ENCODE measurements at places on chromosomes 1 and 21. TPM values are rescaled to one million over a fixed set of nuclear protein-coding genes. Genes with fewer than 3 reads are reported as not detected.

DNA sequence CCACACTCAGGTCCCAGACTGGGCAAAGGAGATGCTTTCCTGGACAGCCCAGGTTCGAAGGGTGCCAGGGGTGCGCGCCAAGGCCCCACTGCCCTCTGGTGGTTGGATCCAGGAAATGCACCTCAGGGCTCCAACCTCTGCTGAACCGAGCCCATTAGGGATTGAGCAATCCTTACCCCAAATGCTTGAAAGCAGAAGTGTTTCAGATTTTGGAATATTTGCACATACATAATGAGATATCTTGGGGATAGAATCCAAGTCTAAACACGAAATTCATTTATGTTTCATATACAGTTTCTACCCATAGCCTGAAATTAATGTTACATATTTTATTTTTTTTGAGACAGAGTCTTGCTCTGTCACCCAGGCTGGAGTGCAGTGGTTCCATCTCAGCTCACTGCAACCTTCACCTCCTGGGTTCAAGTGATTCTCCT, 57.4 kb downstream of the SLC9A1 start:
- peak; percentile 66 for DNase-seq

- no peak for DNase-seq
Observed at GRCh38 chr1:218494449-218494852, 149.3 kb downstream of the TGFB2 start.

- no peak for DNase-seq
Observed at GRCh38 chr1:51963592-51964308, 26.8 kb downstream of the RAB3B start.

DNA sequence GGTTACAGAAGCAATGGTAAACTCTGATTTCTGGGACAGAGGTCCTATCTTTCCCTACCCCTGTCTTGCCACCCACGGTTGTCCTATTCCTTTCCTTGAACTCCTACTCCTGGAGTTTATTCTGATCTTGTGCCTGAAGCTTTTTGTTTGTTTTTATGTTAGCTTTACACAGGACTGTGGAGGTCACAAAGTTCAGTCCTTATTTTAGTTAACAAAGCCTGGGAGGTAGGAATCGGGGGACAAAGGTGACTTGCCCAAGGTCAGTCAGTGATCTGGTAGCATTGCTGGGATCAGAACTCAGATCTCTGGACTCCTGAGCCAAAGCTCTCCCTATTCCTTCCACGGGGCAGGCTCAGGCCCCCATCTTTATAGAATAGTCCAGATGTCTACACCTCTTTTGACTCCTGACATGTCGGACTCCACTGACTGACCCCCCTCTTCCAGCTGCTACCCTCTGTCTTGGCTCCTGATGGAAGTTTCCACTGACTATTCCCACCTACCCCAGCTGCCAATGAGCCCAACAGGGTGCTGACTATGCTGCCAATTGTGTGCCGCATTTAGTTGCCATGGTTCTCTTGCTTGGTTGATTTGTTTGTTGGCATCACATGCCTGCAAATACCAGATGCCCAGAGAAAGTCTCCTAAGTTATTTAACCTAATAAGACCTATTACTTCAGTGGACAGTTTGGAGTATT, 9.9 kb downstream of the F5 start:
- no peak for DNase-seq

DNA sequence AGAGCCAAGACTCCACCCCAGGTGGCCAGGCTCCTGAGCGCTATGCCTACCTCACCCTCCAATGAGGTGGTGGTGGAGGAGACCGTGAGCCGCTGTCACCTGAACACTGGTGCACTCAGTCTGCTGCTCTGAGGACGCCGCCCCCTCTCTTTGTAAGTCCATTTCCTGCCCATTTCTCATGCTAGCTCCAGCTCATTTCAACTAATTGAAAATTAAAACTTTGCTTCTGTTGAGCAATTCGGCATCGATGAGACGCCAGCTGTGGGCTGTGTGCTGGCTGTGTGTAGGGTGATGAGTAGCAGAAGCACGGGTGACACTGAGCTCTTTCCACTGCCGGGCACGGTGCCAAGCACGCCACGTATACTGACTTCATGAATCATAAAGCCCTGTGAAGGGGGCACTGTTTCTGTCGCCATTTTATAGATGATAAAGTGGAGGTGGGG, 11.2 kb downstream of the TNFRSF1B start:
- no peak for DNase-seq

- no peak for DNase-seq
Observed at GRCh38 chr1:74057719-74058118, 140.3 kb downstream of the LRRIQ3 start.

DNA sequence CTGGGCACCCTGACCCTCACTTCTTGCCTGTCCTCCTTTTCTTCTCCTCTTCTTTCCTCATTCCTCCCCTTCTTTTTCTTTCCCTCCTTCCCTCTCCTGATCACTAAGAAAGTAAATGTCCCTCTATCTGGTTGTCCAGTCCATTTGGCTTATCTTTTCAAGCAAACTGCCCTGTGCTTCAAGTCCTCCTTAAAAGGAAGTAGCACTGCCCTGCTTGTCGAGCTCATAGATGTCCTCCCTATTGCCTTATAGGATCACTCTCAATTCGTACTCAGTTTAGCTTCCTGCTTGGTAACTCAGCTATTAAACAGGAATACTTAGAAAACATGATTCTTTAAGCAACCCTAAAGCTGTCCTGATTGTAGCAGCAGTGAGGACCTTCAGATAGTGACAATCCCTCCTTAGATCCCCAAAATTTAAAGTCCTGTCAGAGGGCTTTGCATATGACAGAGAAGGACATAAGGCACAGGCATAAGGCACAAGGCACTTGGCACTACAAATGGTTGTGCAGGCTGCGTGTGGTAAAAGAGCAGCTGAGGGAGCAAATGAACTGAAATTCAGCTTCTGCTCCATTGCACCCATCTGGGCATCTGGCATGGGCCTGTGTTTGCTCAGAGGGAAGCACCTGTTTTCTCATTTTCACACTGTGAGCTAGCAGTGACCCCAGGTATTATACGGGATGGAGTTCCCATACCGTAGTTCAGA, 26.1 kb upstream of the SLAMF6 start:
- DNase-seq: no peak

DNA sequence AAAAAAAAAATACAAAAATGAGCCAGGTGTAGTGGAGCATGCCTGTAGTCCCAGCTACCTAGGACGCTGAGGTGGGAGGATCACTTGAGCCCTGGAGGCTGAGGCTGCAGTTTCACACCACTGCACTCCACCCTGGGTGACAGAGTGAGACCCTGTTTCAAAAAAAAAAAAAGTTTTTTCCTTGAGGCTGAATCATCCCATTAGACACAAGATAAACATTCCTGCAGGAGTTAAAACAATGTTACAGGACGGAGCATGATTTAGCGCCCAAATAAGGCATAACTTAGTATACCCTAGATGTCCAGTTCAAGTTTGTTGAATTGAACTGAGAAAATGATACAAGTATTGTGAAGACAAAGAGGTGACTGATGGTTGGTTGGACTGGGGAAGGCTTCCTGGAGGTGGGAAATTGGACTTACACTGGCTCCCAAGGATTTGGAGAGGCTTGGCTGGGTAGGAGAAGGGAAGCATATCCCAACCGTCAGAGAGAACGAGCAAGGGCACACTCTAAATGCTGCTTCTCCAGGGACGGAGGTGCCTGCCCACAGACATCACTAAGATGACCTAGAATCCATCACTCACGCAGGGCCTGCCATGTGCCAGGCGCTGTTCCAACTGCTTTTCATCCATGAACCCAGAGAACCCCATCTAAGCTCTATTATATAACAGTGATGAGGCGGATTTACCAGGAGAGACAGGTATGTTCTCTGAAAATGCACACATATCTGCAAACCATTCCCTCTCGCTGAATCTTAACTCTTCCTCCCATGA, 610.6 kb downstream of the KIF26B start:
- DNase-seq: no peak

DNA sequence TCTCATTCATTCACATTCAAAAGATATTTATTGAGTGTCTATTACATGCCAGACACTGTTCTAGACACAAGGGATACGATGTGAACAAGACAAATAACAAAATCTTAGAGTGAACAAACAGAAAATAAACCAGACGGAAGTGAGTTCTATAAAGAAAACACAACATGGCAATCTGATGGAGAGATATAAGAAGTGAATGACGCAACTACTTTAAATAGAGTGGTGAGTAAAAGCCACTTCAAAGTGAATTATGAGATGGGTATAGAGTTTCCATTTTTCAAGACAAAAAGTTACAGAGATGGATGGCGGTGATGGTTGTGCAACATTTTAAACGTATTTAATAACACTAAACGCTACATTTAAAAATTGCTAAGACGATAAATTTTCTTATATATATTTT, 75.4 kb downstream of the CEP170 start:
- no peak for DNase-seq

- no peak for DNase-seq
Observed at GRCh38 chr1:179077396-179077795, 4.5 kb upstream of the TOR3A start.

DNA sequence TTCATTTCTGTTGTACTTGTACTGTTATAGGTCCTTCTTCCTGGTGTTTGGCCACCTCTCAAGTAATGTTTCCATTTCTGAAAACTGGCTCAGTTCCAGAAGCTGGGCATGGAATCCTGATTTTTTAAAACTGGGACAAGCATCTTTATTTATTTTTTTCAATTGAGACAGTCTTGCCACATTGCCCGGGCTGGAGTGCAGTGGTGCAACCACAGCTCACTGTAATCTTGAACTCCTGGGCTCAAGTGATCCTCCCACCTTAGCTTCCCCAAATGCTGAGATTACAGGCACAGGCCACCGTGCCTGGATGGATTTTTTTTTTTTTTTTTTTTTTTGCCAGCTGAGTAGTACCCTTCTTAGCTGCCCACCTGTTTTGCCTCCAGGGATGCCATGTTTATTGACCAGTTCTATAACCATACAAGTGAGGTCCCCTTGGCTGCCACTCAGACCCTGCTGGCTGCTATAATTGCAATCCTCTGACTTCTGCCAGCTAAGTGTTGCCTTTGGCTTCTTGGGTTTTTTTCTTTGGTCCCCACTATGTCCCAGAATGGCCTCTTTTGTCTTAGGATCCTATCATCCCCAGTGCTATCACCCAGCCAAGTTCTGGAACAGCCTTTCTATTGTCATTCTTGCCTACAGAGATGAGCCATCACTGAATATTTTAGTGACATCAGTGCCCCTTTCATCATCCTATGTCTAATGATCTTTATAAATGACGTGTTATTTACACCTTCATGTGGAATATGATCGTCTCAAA, 3.9 kb upstream of the DIP2A start:
- DNase-seq: no peak

- DNase-seq: no peak
Observed at GRCh38 chr1:200954434-200954833, 59.7 kb downstream of the INAVA start.

GRCh38 chr1:163147019-163147418, 55.7 kb downstream of the RGS5 start:
- no peak for DNase-seq

GRCh38 chr21:14836950-14837349, 227.8 kb downstream of the NRIP1 start:
- DNase-seq: no peak

DNA sequence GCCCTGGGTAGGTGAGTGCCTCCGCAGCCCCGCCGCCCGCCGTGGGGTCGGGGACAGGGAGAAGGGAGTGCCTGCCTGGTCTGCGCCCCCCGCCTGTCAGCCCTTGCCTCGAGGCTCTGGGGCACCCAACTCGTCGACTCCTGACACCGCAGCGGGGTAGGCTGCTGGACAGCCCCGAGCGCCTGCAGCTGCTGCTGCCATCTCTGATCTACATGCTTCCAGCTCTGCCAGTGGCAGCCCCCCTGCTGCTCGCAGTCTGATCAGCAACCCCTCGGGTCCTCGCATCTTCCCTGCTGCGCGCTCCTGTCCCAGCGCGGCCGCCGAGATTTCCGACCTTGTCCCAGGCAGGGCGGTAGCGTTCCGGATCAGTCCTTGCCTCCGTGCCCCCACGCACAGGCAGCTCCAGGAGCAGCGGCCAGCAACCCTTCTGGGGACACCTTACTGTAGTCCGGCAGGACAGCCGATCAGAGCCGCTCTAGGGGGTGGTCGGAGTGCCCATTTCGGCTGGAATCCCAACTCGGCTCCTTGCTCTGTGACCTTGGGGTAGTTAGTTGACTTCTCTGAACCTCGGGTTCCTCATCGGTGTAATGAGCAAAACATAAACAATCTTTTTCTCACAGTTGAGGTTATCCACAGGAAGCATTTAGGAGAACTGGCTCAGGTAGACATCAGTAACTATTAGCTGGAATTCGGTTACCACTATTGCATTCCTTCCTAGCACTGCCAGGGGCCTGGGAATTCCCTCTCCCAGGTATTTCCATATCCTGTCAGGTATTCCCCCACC, 540 bp downstream of the BCAN start:
- no peak for DNase-seq

- no peak for DNase-seq
Observed at GRCh38 chr1:198088360-198089071, 68.3 kb upstream of the NEK7 start.

GRCh38 chr21:46036696-46037330, 55.2 kb downstream of the COL6A1 start:
- DNase-seq: no peak

DNA sequence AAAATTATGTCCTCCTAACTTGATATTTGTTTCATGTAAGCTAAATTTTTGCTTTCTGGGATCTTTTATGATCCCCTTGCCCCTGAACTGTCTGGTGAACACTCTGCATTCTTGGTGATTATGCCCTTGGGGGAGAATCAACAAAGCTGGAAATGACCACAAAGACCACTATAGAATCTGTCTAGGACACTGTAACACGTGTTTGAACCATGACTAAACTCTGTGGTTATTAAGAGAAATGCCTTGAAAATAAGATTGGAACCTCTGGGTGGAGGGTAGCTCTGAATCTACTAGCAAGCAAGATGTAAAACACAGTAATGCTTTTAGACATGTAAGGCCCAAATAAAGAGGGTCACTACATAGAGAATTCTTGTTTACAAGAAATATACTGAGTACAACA, 237.5 kb downstream of the HMCN1 start:
- no peak for DNase-seq

DNA sequence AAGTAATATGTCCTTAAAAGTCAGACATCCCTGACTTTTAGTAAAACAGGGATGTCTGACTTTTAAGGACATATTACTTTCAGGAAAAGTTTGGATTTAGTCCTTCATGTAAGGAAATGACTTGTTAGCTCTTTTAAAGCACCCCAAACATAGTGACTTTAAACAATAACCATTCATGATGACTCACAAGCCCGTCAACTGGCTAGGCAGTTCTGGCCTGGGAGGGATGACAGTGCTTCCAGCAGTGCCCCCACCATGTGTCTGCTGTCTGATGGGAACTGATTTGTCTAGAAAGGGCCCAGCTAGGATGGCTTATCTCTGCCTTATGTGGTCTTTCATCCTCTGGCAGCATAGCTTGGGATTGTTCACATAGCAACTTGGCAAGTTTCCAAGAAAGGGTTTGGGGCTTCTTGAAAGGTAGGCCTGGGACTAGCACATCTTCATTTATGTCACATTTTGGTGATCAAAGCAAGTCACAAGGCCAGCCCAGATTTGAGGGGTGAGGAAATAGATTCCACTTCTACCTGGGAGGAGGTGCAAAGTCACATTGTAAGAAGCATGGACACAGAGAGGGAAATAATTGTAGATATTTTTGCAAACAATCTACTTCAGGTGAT, 143.5 kb downstream of the C1orf94 start:
- no peak for DNase-seq

UCK2 gene
- total RNA-seq: 21.3 TPM

HSPA6 gene
- 0.60 TPM for total RNA-seq

CLCA4 gene
- total RNA-seq: not detected

SLC6A9 gene
- 0.63 TPM for total RNA-seq

RAB3B gene
- total RNA-seq: not detected

VCAM1 gene
- total RNA-seq: 1.6 TPM

LEMD1 gene
- not detected for total RNA-seq

PADI2 gene
- total RNA-seq: 168 TPM

PIGK gene
- total RNA-seq: 12.6 TPM

LAMC1 gene
- 161 TPM for total RNA-seq

NCF2 gene
- total RNA-seq: 0.39 TPM

RBM15 gene
- total RNA-seq: 28.5 TPM
